ENCODE measurements at places on chromosomes 5 and 9.

- DNase-seq: no peak
Measured at GRCh38 chr5:149284501-149284900, 12.8 kb downstream of the AFAP1L1 start.

GRCh38 chr5:56610093-56610698 is 205.2 kb upstream of the MAP3K1 start:
- DNase-seq: no peak

DNA sequence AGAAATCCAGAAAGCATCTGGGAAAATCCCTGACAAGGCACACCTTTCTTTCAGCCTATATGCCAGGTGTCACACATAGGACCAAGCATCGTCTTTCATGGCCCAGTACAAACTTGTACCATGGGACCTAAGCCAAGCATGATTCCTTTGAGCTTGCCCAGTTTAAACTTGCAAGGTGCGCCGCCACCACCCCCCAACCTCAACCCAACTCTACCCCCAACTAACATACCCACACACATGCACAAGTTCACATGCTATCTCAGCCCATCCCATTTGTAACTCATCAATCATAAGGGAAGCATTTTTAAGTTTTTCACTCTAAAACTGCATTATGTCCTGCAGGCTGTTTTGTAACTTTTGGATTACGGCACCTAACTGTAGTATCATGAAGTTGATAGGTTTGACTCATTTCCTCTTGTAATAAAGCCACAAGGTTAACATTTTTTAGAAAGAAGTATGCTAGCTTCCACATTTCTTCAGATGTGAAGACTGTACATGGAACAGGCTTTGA is 145.9 kb upstream of the FST start:
- no peak for DNase-seq

GRCh38 chr9:134377976-134378375 is 51.7 kb downstream of the RXRA start:
- peak; percentile 15 for DNase-seq

DNA sequence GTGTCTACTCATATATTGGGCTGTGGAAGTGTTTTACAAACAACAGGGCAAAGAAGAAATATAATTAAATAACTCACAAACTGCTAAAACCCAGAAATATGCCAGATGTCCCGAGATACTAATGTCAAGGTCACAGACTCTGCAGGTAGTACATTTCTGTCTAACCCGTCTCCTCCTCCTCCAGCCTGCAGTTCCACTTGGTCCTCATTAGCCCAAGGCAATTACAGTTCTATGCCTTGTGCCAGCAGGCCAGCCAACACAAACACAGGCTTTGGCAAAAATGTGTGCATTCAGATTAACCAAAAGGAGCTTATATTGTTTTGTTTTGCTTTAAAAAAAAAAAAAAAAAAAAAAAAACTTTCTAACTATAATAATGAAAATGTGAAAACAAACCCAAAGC is 148.8 kb downstream of the MYO10 start:
- DNase-seq: peak; percentile 59

GRCh38 chr5:137344021-137344420 is 155.1 kb downstream of the SPOCK1 start:
- no peak for DNase-seq

DNA sequence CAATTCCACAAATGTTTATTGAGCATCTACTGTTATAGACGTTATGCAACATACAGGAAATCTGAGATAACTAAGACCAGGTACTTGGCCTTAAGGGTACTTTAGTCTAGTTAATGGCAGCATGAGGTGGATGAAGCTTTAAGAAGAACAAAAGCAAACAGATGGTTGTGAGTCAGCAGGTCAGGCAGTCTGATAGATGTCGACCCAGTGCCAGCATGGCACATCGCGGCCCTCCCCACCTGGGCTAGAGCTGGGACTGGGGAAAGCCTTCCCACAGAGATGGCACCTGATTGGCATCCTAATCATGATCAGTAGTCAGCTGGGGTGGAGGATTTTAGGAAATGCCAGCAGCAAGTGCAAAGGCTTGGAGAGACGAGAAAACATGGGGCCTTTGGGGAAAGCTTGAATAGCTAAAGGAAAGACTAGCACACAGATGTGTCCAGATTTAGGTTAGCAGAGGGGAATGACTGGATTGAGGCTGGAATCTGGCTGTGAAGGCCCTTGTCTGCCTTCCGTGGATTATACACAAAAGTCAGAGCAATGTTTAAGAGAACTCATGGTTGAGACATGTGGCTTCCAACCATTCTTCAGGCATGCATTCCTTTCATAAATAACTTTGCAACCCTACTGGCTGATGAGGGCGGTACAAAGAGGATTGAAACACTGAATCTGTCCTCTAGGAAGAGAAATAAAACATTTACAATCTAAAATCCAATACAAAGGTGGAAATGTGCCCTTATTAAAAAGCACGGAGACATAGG is 395.4 kb upstream of the WWC1 start:
- DNase-seq: no peak

- no peak for DNase-seq
Measured at GRCh38 chr9:134198791-134199190, 34.4 kb upstream of the RNU6ATAC start.

- no peak for DNase-seq
Measured at GRCh38 chr9:136901516-136902258, 15.4 kb downstream of the TRAF2 start.

GRCh38 chr5:33341351-33341750 is 99.4 kb upstream of the TARS1 start:
- DNase-seq: no peak

GRCh38 chr5:142821733-142822487 is 51.7 kb downstream of the ARHGAP26 start:
- DNase-seq: no peak

DNA sequence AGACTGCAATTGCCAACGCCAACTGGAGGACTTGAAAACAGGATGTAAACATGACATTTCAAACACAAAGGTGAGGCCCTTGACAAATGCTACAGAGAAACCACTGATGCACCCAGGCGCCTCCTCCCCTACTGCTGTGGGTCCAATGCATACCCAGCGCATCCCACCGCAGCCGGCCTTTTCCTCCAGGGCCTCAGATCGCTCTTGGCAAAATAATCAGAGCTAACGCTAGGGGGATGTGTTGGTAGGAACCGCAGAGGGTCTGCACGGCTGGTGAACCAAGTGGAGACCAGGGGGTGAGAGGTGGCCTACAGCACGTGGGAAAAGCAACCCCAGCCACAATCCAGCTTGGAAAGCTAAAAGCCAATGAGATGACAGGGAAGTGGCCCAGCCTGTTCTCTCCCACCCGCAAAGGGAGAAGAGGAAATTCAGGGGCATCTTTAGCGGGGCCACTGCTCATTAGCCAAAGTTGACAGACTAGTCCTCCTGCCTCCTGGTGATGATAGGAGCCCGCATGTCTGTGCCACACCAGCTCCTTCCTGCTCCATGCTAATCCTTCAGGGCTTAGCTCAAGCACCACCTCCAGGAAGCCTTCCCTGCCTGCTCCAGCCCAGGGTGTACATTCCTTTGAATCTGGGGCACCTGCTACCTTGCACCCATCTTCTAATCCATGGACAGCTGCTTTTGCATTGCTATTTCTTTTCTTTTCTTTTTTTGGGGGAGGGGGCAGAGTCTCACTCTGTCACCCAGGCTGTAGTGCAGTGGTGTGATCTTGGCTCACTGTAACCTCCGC is 5.9 kb downstream of the FAM163B start:
- no peak for DNase-seq

DNA sequence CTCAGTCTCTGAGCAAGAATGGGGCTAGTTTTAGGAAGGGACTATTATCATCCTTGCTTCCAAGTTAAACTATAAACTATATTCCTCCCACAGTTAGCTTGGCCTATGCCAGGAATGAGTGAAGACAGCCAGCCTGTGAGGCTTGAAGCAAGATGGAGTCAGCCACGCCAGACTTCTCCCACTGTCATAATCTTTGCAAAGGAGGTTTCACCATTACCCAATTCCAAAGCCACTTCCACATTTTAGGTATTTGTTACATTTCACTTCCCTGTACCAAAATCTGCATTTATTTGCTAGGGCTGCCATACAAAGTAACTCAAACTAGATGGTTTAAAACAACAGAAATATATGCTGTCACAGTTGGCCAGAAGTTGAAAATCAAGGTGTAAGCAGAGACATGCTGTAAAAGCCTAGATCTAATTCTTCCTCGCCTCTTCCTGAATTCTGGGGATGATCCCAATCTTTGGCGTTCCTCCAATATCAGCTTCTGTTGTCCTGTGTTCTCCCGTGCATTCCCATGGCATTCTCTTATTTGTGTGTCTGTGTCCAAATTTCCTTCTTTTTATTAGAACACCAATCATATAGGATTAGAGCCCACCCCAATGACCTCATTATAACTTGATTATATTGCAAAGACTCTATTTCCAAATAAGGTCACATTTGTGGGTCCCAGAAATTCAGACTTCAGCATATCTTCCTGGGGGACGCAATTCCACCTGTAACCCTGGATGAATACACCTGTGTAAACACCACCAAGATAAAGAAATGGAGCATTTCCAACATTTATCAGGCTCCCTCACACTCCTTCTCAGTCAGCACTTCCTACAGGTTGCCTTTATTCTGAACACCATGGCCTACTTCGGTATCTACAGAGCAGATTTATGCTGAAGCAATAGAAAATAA is 126.8 kb downstream of the GCNT1 start:
- peak; percentile 16 for DNase-seq

DNA sequence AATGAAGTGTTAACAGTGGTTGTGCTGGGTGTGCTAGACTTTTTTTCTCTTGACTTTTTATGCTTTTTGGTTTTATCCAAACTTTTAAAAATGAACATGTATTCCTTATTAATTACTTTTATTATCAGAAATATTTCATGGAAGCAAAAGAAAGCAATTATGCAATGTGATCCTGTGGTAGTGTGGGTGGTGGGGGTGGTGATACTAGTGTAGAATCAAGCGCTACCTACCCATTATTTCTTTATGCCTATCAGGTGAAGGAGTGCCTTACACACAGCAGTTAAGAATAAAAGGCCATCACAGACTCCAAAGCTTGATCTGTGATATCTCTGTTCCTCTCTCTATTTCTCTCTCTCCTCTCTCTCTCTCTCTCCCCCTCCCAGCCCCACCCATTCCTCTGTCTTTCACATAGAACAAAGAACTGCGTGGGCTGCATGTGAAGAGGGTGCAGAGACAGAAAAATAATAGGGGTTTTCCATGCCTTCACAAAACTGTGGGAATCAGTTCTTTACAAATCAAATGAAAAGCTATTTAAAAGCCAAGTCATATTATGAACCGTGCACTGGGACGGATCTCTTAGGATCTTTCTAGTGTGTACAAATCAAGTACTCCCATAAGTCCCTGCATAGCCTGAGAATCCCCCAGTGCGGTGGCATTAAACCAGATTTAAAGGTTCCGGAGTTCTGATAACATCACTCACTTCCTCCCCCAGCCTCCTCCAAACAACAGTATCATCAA is 351.2 kb downstream of the RAB3C start:
- DNase-seq: no peak

Data from spinal cord (tissue), 10 donors.